ENCODE measurements at places on chromosomes 3 and 15.

GRCh38 chr3:57727106-57727505 lies 29.0 kb upstream of the SLMAP start:
- no peak for DNase-seq

DNA sequence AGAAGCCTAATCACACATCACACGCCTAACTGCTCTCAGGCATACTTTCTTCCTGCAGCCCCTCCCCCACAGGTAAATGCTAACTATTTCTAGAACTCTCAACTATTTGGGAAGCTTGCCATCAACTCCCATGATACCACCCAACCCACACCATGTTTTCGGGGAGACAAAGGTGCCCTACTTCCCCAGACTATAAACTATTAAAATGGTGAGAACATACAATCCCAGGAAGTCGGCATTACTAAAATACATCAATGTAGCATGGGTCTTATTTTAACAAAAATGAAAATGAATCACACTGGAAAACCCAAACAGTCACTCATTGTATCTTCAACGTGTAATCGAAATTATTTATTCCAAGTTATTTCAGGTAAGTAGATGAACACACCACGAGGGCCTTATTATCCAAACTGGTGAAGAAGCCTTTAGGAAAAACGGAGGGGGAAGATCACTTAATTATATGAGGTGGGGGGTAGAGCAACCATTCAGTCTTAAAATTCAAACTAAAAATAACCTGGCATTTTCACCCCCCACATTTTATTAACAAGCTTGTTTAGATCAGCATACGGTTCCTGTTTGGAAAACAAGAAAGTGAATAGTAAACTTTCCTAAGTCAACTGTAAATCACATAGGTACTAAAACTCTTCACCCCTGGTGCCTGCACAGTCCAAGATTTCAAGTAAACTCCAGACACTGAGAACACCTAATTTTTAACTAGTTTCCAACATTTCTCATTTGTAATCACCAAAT lies 1.9 kb downstream of the TBL1XR1 start:
- no peak for DNase-seq

DNA sequence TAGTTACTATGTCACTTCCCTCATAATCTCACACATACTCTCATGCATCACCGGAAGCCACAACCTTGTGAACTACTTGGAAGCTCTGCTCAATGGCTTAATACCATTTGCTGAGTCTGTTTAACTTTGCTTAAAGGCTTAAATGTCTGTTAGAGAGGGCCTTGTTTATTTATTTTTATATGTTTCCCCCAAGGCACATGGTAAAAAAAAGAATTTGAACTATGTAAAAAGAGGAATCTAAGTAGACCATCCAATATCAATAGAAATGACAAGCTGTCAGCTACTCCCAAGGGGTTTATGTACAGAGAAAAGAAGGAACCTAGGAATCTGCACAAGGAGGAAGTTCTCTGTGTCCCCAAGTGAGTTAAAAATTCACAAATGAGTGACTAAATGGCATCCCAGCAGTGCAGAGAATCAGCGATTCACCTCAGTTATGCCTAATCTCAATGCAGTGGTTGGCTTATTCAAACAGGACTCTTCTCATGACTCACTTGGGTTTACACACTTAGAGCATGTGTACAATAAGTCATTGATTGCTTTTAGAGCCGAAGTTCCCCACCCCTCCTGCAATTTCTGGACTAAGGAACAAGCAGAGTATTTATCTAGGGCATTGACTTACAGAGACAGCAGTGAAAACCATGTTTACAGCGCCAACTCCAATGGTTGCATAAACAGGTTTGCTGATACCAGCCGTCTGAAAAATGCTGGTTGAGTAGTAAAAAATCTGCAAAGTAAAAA lies 24.4 kb downstream of the SLC2A2 start:
- DNase-seq, result peak; percentile 75

GRCh38 chr3:134677196-134677986 lies 26.6 kb upstream of the KY start:
- no peak for DNase-seq

DNA sequence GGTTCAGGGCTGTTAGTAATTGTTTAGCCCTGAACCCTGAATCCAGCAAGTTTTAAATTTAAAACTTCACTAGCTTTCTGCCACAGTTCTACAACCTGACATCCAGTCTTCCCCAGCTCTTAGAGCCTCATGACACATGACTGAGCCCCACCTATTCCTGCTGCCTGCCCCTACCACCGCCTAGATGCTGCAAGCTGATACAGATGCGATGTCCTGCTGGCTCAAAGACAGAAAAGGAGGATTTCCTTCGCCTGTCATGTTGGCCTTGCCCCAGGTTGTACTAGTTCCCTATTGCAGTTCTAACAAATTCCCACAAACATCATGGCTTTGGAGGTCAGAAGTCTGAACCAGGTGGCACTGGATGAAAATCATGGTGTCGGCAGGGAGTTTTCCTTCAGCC lies 510.6 kb upstream of the PPP2R3A start:
- no peak for DNase-seq

GRCh38 chr3:17233398-17233800 lies 348.6 kb downstream of the PLCL2 start:
- peak; percentile 35 for DNase-seq

GRCh38 chr15:71951134-71951533 lies 140.8 kb downstream of the NR2E3 start:
- DNase-seq, result no peak
